ENCODE measurements at places on chromosomes 5 and 9. TPM values are rescaled to one million over a fixed set of nuclear protein-coding genes. Genes with fewer than 3 reads are reported as not detected.

- DNase-seq = no peak
Observed at GRCh38 chr9:12882430-12882829, 107.6 kb downstream of the LURAP1L start.

- DNase-seq = no peak
Observed at GRCh38 chr9:70534061-70534460, 119.6 kb upstream of the KLF9 start.

- DNase-seq = no peak
Observed at GRCh38 chr5:170010595-170010994, 30.3 kb upstream of the INSYN2B start.

- DNase-seq = no peak
Observed at GRCh38 chr5:93382188-93382825, 198.7 kb downstream of the NR2F1-AS1 start.

DNA sequence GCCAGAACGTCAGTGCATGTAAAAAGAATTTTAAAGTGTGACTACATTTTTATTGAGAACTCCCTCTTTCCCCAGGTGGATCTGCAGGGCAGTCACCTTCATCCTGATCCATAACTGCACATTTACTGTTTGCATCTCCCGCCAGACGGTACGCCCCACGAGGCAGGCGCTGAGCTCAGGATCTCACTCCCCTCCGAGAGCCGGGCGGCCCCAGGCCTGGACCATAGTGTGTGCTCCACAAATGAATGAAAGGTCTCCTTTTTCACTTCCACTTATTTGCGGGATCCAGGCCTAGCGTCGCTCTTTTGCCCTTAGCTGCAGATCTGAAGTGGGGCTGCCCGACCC is 378 bp downstream of the DROSHA start:
- no peak for DNase-seq

DNA sequence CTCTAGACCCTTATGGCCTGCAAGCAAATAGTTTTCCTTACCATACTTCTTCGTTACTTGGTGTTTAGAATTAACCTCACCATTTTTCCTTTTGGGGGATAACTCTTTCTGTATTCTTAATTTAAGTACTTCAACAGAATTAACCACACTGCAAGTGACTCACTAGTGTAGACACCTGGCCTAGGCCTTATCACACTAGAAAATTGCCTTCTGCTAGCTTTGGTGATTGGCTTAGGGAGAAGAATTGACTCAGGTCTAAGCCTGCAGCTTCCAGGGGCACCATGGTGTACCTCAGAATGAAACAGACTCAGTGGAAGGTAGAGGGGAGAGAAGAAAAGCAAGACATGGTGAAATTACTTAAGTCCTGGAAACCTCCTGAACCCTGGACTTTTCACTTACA is 112.8 kb upstream of the HMHB1 start:
- DNase-seq = no peak

GRCh38 chr5:119379942-119380547 is 24.2 kb downstream of the TNFAIP8 start:
- no peak for DNase-seq

DNA sequence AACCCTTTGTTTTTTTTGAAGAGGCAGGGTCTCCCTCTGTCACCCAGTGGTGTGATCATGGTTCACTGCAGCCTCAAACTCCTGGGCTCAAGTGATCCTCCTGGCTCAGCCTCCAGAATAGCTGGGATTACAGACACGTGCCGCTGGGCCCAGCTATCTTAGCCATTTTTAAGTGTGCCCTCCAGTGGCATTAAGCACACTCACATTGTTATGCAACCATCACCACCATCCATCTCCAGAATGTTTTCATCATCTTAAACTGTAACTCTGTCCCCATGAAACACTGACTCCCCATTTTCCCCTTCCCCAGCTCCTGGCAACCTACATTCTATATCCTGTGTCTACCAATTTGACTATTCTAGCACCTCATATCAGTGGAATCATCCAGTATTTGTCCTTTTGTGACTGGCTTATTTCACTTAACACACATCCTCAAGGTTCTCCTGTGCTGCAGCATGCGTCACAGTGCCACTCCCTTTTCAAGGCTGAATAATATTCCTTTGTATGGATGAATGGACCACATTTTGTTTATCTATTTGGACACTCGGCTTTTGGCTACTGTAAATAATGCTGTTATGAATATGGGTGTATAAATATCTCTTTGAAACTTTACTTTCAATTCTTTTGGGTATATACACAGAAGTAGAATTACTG is 12.5 kb upstream of the RAPGEF1 start:
- DNase-seq = no peak

GRCh38 chr5:14749579-14750101 is 85.1 kb downstream of the OTULIN start:
- no peak for DNase-seq

DNA sequence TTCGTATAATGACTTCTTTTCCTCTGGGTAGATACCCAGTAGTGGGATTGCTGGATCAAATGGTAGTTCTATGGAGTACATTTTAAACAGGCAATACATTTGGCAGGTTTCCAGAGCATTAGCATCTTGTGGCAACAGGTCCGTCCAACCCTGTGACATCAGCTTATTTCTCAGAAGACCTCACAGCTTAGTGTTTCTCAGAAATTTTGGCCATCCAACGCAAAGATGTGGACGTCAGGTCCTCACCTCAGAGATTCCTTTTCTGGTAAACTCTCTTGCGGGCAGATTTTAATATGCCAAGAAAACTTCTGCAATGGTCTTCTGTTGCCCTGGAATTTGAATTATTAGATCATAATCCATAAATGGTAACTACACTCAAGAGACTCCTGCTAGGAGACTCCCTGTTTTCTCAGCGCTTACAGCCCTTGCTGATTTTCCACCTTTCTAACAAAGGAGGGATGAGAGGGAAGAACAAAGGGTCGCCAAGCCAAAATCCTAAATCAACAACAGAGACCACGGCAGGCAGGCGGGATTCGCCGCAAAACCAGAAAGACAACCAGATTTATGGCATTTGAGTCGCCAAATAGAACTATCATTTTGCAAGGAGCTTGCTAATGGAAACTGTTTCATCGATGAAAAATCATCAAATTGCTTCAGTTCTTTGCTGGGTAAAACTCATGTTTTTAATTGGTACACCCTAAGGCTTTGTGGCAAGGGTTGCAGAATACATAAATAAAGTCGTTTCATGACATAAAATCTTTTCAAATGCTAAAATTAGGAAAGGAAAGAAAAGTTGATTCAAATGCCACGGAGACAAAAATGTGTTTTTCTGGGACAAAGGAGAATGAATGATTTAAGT is 34.1 kb upstream of the PLPP1 start:
- DNase-seq = no peak

DNA sequence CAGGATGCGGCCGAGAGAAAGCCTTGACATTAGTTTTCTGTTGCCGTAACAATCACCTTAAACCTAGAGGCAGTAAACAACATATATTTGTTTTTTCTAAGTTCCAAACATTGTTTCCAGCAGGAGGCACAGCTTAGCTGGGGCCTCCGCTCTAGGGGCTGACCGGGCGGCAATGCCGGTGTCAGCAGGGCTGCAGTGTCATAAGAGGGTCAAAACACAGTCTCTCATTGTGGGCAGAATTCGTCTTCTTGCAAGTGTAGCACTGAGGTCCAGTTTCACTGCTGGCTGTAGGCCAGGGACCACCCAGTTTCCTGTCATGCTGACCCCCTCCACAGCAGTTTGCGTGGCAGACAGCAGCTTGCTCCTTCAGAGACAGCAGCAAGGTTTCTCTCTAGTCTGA is 186.2 kb downstream of the PJA2 start:
- no peak for DNase-seq

DNA sequence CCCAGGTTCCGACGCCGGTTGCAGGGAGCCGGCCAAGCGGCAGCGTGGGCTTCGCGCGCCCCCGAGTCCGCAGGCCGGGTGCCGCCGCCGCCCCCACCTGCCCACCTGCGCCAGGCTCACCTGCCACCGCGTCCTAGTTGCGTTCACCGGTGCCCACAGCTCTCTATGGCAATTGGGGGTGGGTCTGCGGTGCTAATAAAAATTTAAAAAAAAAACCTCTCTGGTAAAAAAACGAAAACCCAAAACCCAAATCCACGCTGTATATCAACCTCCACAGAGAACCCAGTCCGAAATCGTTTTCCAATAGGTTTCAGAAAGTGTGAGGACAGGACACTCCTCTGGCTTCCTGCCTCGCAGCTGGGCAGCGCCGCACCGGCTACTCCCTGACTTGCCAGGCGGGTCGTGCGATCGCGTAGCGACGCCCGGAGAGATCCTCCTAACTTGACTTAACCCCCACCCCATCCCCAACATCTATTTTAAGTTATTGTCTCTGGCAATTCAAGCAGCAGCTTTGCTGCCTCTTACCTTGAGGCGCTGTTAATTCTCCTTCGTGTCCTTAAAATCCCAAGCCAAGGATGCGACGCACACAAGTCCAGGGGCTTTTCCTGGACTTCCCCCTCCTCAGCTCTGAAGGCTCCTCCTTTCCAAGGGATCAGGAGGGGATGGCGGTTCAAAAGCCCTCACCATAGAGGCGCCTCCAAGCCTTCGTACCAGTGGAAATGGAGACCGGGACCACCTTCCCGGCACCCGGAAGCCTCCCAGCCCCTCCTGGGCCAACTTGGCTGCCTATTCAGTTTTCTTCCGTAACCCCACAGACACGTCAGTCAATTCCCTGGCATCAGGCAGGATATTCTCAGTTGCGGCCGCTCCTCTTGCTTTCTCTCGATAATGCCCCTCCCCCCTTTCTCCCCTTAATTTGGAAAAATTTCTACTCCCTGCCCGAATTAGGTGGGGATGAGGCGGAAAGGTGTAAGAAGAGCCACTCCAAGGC is 1639.4 kb upstream of the C9orf72 start:
- peak; percentile 32 for DNase-seq

DNA sequence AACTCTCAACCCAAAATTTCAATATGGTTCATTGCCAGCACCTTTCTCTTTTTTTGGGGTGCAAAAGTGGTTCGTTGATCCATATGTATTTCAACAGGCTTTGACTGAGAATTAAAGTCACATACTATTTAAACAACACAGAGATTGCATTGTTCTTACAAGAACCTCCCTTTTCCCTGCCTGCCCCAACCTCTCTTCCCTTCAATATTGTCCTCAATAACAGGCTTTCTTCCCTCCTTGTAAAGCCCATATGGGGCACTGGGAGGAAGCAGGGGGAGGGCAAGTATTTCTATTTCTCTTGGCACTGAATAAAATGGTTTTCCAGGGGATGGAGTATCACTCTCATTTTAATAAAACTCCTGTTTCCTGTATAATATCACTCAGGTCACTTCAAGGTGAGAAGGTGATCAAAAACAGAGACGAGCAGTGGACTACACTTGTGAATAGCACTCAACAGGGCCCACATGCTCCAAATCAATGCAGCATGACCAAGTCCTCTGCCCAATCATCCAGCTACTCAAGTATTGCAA is 65.1 kb downstream of the EFNA5 start:
- DNase-seq = no peak

DNA sequence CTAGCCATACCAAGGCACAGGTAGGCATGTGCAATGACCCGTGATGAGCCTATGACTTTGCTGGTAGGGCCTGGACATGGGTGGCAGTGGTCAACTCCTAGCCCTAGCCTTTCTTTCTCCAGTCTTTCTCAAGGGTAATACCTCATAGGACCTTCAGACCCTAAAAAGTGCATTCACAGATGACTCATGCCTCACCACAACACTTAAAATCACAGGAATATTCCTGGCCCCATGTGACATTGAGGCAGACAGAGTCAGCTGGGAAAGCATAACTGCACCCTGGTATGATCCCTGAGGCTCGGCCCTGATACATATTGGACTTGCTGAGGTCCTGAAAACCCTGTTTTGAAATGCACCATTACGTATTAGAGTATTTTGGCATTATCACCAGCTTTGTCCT is 449.5 kb downstream of the HINT1 start:
- no peak for DNase-seq

DNA sequence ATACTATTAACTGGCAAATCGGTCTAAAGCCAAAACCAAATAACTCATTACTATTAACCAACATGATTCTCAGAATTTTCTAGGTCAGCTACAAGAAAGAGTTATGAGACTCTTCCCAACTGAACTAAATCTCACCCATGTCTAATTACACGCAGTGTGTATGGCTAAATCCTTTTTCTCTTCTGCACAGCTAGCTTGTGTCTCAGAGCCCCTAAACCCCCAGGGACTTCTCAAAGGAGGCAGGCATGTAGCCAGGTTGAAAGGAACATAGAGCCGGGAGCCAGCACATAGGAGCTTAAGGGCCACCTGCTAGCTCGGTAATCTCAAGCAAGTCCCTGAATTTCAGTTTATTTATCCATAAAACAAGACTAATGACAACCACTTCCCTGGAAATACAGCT is 2.2 kb upstream of the GZMK start:
- no peak for DNase-seq

DNA sequence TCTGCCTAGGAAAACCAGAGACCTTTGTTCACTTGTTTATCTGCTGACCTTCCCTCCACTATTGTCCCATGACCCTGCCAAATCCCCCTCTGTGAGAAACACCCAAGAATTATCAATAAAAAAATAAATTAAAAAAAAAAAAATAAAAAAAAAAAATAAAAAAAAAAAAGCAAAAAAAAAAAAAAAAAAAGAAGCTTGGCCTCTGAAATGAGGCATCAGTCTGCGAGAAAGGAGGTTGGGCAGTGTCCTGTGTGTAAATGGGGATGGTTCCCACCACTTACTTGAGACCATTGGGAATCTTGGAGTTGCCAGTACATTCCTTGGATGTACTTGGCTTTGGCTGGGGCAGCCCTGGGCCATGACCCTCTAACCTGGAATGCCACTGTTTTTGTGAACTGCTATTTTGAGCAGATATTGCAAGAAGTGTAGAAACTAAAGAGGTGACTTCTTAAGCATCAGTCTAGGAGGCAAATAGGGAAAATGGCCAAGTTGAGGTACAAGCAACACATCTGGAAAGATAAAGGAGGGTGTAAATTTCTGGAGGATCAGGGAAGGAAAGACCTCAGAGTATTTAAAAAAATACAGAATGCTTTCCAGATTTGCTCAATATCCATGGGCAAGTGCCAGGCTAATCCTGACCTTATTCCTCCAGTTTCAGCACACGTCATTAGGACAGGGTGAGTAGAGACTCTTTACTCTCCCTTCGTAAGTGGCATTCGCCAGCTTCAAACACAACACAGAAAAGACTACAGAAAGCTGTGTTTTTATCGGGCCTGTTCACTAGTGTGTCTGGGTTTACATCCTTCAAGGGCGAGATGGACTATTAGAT is 58.1 kb downstream of the HSPA4 start:
- DNase-seq = peak; percentile 36

- no peak for DNase-seq
Observed at GRCh38 chr9:7118633-7119032, 360.9 kb downstream of the KDM4C start.

GRCh38 chr9:90024823-90025222 is 420.0 kb downstream of the GADD45G start:
- DNase-seq = peak; percentile 51

Gene C7
- 42.2 TPM for total RNA-seq

Gene ANXA2R
- 18.2 TPM for total RNA-seq

Gene CSNK1A1
- 253 TPM for total RNA-seq

Gene AK3
- total RNA-seq = 109 TPM

Gene FAM240B
- total RNA-seq = not detected

Gene HEXB
- 99.0 TPM for total RNA-seq

Gene HRH2
- total RNA-seq = 1.3 TPM

Gene ANKRD18B
- not detected for total RNA-seq

Gene MEGF10
- total RNA-seq = 0.19 TPM

All from Peyer's patch (tissue), 4 donors.